ENCODE measurements at places on chromosomes 12 and 14.

DNA sequence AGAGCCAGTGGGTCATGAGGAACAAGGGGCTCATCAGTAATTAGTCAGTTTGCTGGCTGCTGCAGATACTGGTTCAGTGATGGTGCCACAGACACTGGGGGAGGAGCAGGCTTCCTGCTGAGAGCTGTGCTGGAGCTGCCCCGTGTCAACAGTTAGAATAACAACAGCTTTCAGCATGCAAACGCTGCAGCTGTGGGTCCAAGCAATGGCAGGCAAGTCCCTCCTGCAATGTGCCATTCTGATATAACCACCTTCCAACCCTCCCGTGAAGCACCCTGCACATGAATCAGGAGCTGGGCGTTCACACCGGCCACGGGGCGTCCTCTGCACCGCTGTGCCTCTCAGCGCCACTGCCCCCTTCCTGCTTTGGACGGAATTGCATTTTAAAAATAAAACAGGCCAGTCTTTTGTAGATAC, 258.4 kb upstream of the SFSWAP start:
- DNase-seq, result no peak

GRCh38 chr14:56273951-56274350, 155.7 kb downstream of the PELI2 start:
- no peak for DNase-seq

GRCh38 chr12:6584293-6584692, 16.2 kb upstream of the NOP2 start:
- DNase-seq, result no peak

DNA sequence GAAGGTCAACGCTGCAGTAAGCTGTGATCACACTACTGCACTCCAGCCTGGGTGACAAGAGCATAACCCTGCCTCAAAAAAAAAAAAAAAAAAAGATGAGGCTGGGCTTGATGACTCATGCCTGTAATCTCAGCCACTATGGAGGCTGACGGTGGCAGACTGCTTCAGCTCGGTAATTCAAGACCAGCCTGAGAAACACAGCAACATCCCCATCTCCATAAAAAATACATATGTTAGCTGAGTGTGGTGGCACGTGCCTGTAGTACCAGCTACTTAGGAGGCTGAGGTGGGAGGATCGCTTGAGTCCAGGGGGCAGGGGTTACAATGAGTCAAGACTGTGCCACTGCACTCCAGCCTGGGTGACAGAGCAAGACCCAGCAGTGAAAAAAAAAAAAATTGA, 50.4 kb downstream of the GXYLT1 start:
- DNase-seq, result no peak

DNA sequence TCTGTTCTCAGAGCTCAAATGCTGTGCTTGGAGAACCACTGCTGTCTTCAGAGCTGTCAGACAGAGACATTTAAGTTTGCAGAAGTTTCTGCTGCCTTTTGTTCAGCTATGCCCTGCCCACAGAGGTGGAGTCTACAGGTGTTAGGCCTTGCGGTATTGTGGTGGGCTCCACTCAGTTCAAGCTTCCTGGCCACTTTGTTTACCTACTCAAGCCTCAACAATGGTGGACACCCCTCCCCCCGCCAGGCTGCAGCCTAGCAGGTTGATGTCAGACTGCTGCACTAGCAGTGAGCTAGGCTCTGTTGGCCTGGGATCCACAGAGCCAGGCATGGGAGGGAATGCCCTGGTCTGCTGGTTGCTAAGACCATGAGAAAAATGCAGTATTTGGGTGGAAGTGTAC, 323.8 kb downstream of the BCAT1 start:
- no peak for DNase-seq

DNA sequence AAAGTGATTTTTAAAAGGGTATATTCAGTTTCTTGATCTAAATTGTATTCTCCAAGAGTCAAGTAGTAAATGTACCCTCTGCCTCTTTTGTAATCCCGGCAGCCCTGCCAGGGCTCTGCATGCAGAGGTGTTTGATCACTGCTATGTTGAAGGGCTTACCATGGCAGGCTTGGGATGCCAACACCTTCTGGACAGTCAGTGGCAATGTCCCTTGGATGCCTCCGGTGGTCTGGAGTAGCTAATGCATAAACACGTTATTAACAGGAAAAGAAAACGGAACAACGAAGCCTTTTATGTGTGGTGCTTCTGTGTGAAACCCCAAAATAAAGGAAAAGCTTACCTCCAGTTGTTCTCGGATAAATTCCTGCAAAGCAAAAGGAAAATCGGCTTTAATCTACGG, 19.9 kb downstream of the EIF2B2 start:
- DNase-seq, result peak; percentile 16

DNA sequence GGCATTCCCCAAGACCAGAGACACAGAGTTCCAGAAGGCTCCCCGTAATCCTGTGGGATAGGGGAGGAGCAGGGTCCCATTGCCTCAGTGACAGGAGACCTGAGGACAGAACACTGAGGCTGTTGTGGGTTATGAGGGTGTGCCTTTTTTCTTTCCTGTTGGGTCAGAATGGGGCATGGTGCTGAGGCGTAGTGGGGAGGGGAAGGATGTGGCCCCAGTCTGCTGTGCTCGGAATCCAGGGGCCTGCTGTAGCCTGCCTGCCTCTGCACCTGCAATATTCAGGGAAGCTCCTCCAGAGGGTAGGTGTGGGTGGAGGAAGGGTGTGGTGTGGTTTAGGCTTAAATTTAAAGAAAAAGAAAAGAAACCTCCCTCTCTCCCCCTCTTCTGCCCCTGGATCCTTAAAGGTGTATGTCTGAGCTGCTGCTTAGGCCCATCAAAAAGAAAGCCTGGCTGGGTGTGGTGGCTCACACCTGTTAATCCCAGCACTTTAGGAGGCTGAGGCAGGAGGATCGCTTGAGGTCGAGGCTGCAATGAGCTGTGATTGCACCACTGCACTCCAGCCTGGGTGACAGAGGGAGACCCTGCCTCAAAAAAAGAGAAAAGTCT, 18.7 kb downstream of the PLEKHG3 start:
- no peak for DNase-seq

DNA sequence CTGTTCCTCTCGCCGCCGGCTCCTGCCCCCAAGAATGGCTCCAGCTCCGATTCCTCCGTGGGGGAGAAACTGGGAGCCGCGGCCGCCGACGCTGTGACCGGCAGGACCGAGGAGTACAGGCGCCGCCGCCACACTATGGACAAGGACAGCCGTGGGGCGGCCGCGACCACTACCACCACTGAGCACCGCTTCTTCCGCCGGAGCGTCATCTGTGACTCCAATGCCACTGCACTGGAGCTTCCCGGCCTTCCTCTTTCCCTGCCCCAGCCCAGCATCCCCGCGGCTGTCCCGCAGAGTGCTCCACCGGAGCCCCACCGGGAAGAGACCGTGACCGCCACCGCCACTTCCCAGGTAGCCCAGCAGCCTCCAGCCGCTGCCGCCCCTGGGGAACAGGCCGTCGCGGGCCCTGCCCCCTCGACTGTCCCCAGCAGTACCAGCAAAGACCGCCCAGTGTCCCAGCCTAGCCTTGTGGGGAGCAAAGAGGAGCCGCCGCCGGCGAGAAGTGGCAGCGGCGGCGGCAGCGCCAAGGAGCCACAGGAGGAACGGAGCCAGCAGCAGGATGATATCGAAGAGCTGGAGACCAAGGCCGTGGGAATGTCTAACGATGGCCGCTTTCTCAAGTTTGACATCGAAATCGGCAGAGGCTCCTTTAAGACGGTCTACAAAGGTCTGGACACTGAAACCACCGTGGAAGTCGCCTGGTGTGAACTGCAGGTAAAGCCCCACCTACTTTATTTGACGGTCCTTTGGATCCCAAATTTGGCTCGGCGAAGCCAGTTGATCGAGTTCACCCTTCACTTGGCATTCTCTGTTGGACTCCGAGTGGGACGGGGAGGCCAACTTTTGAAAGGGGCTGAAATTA, 1.5 kb downstream of the WNK1 start:
- no peak for DNase-seq

GRCh38 chr12:102496591-102496990, 16.2 kb upstream of the IGF1 start:
- no peak for DNase-seq

GRCh38 chr12:68037616-68038255, 48.5 kb downstream of the IFNG-AS1 start:
- DNase-seq, result no peak

DNA sequence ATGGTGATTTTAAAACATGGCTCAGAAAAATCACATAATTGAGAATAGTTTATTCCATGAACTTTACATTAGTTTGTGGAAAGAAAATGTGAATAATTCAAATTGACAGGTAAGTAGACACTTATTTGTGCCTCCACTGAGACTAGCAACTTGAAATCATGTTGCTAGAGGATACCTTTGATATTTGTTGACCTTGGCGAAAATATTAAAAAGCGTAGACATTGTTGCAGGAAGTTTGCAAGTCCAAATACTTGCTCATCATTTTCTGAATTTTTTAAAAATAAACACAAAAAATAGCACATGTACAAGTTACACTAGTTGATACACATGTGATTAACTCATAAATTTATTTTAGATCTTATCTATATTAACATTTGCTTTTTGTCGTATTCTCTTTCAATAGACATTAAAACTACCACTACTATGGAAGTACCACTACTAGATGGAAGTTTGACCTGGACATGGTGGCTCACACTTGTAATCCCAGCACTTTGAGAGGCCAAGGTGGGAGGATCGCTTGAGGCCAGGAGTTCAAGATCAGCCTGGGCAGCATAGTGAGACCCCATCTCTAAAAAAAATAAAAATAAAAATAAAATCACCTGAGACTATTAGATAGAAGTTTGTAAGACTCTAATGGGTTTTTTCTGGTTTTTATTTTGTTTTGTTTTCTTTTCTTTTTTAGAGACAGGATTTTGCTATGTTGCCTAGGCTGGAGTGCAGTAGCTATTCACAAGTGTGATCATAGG, 24.3 kb downstream of the VEZT start:
- DNase-seq, result no peak

DNA sequence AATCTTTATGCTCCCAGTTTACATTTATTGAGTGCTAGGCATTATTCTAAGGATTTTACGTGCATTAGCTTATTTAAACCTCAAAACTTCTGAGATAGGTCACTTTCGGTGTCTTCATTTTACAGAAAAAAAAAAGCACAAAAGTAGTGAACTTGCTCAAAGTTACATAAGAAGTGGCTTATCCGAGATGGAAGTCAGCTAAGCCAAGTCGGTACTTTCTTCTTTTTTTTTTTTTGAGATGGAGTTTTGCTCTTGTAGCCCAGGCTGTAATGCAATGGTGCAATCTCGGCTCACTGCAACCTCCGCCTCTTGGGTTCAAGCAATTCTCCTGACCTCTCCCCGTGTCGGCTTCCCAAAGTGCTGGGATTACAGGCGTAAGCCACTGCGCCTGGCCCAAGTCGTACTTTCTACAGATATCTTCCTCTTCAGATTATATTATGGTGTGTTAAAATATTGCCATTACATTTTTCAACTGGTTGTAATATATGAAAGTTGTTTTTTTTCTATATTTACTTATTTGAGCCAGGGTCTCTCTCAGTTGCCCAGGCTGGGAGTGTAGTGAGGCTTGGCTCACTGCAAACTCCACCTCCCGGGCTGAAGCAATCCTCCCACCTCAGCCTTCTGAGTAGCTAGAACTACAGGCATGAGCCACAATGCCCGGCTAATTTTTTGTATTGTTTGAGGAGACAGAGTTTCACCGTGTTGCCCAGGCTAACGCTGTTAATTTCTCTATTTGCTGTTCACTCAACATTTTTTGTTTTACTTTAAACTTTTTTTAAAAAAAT, 8.9 kb downstream of the DPPA3 start:
- DNase-seq, result no peak

DNA sequence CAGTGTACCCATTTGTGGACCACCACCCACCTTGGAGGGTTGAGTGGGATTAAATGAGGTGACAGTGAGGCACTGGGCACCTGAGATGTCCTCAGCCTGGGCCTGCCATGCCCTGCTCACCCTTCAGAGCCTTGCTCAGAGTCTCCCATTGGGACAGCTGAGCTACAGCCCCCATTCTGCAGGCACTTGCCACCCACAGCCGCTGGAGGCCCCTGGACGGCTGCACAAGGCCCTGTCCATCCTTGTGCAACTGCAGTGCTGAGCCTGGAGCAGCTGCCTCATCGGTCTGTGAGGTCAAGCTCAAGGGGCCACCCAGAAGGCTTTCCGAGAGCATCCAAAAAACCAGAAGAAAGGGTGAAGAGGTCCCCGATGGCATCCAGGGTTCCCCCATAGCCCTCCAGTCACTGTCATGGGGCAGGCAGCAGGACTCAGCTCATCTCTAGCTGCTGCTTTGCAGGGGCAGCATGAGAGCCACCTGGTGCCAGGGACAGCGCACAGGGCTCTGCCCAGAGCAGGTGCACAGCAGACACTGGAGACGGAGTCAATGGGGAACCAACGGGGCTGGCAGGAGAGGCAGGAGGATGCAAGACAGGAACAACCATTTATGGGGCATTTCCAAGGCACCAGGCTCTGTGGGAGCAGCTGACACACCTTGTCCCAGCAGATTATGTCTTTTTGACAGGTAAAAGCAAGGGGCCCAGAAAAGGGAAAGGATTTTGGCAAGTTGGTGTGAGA, 84.6 kb downstream of the ARL6IP4 start:
- DNase-seq, result no peak

DNA sequence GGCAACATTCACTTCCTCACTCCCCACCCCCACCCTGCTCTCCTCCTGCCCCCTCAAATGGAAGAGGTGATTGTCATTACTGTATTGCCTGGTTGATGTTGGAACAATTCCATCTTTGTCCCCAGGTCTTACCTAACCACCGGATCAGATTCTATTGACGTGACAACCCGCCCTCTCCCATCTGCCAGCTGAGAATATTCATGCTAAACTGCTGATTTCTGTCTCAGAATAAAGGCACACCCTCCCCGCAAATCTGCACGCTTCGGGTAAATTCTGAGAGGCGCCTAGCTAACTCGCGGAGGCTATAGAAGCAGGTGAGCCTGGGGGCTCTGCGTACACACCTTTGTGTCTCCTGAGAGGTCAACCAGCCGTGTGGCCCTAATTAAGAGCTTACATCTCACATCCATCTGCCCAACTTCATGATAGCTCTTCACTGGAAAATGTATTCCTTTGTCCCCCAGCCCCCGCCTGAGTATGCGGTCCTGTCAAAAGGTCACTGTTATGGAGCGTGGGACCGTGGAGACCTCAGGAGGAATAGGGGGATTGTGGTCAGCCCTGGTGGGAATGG, 1054.3 kb downstream of the VRK1 start:
- DNase-seq, result no peak

DNA sequence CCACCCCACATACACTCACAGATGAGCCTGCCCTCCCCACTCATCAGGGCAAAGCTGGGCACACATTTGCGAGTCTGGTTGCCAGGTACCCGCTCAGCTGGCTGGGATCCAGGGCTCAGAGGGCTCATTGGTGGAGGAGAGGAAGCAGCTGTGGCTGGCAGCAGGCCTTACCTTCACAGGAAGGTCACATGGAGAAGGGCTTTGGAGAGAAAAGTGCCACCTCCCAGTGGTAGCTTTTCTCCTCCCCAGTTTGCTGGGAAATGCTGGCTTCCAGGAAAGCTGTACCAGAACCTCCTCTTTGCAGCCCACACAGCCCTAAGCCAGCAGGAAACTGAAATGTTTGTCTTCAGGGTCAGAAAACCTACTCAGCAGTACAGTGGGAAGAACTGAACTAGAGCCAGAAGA, 55.6 kb downstream of the LGMN start:
- peak; percentile 61 for DNase-seq
